CD4-positive, alpha-beta T cell treated with Interleukin-17A for 4 hours (primary cell): ENCODE measurements at places on chromosomes 7 and 10.

GRCh38 chr10:4195213-4195612 lies 410.2 kb upstream of the KLF6 start:
- no peak for DNase-seq

- no peak for DNase-seq
Observed at GRCh38 chr7:112223310-112223709, 16.8 kb downstream of the ZNF277 start.

- DNase-seq: no peak
Observed at GRCh38 chr7:133670250-133670649, 417.4 kb downstream of the EXOC4 start.

- no peak for DNase-seq
Observed at GRCh38 chr7:768881-769504, 41.9 kb upstream of the PRKAR1B start.

DNA sequence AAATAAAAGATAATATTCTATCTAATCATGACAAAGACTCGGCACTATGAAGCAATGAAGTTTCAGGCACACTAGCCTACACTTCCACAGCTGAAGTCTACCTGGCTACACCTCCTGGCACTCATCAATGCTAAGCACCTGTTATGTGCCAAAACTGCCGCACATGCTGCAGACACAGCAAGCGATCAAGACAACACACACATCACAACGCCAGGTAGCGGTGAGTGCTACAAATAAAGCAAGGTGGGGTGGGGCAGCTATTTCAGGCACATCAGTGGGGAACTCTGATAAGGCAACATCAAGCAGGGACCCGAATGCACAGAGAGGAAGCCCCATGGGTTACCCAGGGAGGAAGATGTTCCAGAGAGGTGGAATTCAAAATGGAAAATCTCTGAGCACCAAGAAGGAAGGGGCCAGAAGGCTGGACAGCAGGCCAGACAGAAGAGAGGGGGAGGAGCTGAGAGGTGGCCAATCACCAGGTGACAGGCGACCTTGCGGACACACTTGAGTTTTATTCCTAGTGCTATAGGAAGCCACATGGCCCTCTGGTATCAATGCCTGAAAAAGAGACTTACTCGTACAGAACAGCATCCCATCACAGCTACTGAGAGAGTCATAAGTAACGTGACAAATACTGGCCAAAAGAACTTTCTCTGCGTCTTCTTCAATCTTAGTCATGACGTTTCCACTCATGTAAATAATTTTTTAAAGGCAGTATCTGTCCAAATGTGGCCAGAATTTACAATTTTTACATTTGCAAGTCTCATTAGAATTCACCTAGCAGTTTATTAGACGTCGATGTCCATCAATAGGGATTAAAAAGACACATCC lies 8.0 kb downstream of the PSAP start:
- no peak for DNase-seq

- no peak for DNase-seq
Observed at GRCh38 chr10:35783305-35783838, 141.3 kb upstream of the FZD8 start.

DNA sequence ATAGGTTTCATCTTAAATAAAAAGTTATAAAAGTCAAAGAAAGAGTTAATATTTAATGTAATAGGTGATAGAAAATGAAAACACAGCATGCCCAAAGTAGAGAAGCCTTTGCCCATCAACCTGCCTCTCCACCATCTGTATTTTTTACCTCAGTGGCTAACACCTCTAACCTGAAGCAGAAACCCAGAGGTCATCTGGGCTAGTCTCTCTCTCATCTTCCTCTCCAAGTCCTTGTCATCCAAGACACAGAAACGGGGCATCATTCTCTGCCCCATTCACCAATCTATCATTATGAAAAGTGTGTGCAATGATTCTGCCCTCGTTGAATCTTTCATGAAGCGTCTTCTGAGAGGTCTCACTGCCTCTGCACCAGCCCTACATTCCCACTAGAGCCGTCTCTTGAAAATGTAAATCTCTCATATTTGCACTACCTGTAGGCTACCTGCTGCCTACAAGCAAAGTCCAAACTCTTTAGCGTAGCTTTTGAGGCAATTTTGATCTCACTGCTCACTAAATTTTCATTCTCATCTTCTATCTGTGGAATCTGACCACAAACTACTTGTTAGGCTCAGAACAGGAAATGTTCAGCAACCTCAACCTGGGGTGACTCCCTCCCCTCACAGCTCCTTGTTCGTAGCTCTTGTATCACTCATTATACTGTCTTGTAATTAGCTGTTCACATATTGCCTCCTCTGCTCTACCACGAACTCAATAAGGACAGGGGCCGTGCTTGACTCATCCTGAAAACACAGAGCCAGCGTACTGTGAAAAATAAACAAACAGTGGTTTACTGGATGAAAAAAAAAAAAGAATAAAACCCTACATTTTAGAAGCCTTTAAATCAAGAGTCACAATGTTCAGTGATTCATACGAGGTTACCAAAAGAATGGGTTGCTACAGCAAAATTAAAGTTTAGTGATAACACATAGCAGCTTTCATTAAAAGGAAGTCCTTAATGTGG lies 83.1 kb downstream of the CTNNA3 start:
- DNase-seq: peak; percentile 63

DNA sequence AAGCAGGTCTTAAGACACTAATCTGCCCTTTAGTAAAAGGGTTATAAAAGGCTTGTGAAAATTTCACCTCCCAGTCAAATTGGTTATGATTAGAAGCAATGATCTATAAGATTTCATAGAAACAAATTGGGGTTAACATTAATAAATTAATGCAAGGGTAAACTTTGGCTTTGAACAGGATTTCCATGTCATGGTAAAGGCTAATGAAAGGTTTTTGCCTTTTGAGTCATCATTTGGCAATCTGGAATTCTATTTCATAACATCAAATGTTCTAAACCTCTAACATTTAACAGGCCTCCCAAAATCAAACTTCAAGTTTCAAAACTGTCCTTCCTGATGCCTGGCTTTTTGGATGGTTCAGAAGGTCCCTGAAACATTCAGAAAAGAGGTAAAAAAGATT lies 62.4 kb downstream of the COA1 start:
- no peak for DNase-seq
